ENCODE measurements at places on chromosomes 3 and 15. TPM values are rescaled to one million over a fixed set of nuclear protein-coding genes. Genes with fewer than 3 reads are reported as not detected.
A peak's percentile ranks its signal among the peaks of the same experiment; 100 is the strongest.

- H3K27ac ChIP-seq = no peak overlapping the region
- H3K27me3 ChIP-seq = no peaks in the 10 kb centered on the region
- H3K4me3 ChIP-seq = no peak overlapping the region
- no peak for DNase-seq
These were observed 481.1 kb downstream of the ZNF385D start for GRCh38 chr3:21269882-21270281.

- no peaks in the 10 kb centered on the region for H3K27me3 ChIP-seq
- H3K36me3 ChIP-seq = no peaks in the 10 kb centered on the region
- H3K4me1 ChIP-seq = no peaks in the 10 kb centered on the region
- no peak overlapping the region for H3K4me3 ChIP-seq
These were observed 296.8 kb downstream of the DOCK3 start for GRCh38 chr3:50971487-50971924.

- H3K4me1 ChIP-seq = no peaks in the 10 kb centered on the region
- H3K27ac ChIP-seq = no peak overlapping the region
- H3K4me3 ChIP-seq = no peak overlapping the region
- H3K36me3 ChIP-seq = no peaks in the 10 kb centered on the region
- H3K27me3 ChIP-seq = no peaks in the 10 kb centered on the region
These were observed 99.9 kb downstream of the SRGAP3 start for GRCh38 chr3:9149566-9149965.

- H3K27ac ChIP-seq = no peak overlapping the region
- no peak overlapping the region for H3K4me3 ChIP-seq
- DNase-seq = no peak
These were observed 83.5 kb downstream of the C3orf70 start for GRCh38 chr3:185069037-185070030.

DNA sequence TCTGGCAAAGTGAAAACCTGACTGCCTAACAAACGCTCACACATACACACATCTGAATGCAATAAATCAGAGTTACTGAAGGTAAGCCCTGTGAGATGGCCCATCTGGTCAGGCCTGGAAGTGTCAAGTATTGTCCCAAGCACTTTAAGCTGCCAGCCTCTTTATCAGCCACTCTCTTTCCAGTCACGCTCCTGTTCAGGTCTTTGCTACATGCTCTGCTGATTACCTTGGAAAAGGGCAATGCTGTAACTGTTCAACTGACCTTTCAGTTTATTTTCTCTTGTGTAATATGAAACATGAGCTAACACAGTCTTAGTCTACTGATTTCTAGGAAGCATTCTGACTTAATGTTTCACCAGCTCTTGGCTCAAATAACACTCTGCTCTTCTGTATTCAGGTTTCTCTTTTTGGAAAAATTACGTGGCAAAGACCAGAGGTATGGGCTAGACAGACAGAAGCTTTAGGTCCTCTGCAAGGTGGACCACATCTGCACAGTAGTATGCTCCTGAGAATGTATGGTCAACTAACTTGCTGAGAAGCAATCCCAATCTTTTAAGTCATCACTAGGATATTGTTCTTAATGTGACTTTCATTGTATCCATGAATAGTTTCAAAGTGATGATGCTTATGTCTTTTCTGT lies 44.5 kb downstream of the GBE1 start:
- H3K4me1 ChIP-seq = peaks cover 6% of the 10 kb centered on the region
- H3K36me3 ChIP-seq = no peaks in the 10 kb centered on the region
- H3K27me3 ChIP-seq = no peaks in the 10 kb centered on the region
- peak overlapping the region; percentile 38 for H3K27ac ChIP-seq
- DNase-seq = peak; percentile 60

- no peaks in the 10 kb centered on the region for H3K4me1 ChIP-seq
- no peak overlapping the region for H3K4me3 ChIP-seq
- no peak overlapping the region for H3K27ac ChIP-seq
- DNase-seq = no peak
These were observed 42.7 kb downstream of the CORO2B start for GRCh38 chr15:68621535-68621934.

GRCh38 chr3:172868582-172869200 lies 118.2 kb downstream of the ECT2 start:
- no peak overlapping the region for H3K27ac ChIP-seq
- H3K4me3 ChIP-seq = no peak overlapping the region
- no peaks in the 10 kb centered on the region for H3K4me1 ChIP-seq
- H3K36me3 ChIP-seq = no peaks in the 10 kb centered on the region
- DNase-seq = no peak

GRCh38 chr3:146280864-146281263 lies 30.0 kb upstream of the PLSCR4 start:
- H3K27ac ChIP-seq = no peak overlapping the region
- H3K36me3 ChIP-seq = no peaks in the 10 kb centered on the region
- no peak overlapping the region for H3K4me3 ChIP-seq
- no peak for DNase-seq
- peaks cover 4% of the 10 kb centered on the region for H3K4me1 ChIP-seq

GRCh38 chr15:87527416-87527815 lies 729.1 kb downstream of the NTRK3 start:
- no peaks in the 10 kb centered on the region for H3K36me3 ChIP-seq
- no peak for DNase-seq
- no peak overlapping the region for H3K27ac ChIP-seq
- no peaks in the 10 kb centered on the region for H3K27me3 ChIP-seq
- H3K4me1 ChIP-seq = no peaks in the 10 kb centered on the region
- H3K4me3 ChIP-seq = no peak overlapping the region

DNA sequence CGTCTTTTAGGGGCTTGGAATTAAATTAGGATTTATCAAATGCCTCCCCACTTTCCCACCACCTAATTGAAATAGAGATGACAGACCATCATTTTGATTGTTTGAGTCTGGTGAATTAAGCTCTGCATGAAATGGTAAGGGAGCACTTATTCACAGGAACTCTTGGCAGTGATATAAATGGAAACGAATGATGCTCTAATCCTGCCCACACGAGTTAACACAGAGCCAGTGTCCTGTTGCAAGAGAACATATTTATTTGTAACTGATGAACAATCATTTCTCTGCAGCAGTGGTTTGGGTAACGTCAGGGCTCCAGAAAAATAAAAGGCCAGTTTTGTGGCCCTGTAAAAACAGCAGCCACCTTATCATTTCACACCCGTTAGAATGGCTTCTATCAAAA lies 163.3 kb downstream of the FEZF2 start:
- H3K27me3 ChIP-seq = no peaks in the 10 kb centered on the region
- H3K4me1 ChIP-seq = no peaks in the 10 kb centered on the region
- no peak overlapping the region for H3K4me3 ChIP-seq
- no peak overlapping the region for H3K27ac ChIP-seq

GRCh38 chr15:79977431-79978054 lies 6.5 kb upstream of the BCL2A1 start:
- H3K27me3 ChIP-seq = no peaks in the 10 kb centered on the region
- no peak overlapping the region for H3K27ac ChIP-seq
- H3K4me1 ChIP-seq = no peaks in the 10 kb centered on the region
- no peak for DNase-seq

- no peaks in the 10 kb centered on the region for H3K36me3 ChIP-seq
- no peak overlapping the region for H3K4me3 ChIP-seq
- no peak overlapping the region for H3K27ac ChIP-seq
- no peaks in the 10 kb centered on the region for H3K27me3 ChIP-seq
These were observed 88.3 kb upstream of the ADAMTSL3 start for GRCh38 chr15:83565553-83566159.

DNA sequence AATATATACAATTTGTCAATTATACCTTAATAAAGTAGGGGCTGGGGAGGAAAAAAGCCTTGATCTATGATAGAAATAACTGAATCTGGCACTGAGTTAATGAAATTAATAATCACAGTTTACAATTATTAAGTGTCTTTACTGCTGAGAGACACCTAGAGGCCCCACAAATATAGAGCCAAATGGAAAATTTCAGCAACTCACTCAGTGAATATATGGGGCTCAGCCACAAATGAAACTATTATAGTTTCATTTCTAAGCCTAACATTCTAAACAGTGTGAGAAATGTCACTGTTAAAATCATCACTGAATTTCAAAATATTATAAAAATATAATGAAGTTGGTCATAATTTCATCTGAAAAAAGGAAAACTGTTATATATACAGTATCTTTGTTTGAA lies 40.3 kb downstream of the GNB4 start:
- no peaks in the 10 kb centered on the region for H3K4me1 ChIP-seq
- peaks cover 7% of the 10 kb centered on the region for H3K36me3 ChIP-seq
- no peak overlapping the region for H3K4me3 ChIP-seq
- H3K27me3 ChIP-seq = no peaks in the 10 kb centered on the region
- no peak for DNase-seq

DNA sequence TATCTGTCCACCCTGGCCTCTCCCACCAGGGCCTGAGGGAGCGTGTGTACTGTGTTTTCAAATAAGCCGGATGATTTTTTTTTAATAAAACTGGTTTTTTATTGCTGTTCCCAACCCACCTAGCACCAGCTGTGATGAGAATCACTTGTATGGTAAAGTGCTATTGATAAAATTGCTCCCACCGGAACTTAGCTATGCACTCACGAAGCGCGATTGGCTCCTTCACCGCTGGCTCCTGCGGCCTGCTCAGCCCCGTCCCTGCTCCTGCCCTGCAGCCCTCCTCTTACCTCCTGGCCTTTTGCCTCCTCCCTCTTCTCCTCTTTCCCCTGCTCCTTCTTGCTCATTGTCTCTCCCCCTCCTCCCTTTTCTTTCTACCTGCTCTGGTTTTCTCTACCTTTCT lies 183.7 kb downstream of the TLE3 start:
- no peak overlapping the region for H3K4me3 ChIP-seq
- DNase-seq = no peak
- no peaks in the 10 kb centered on the region for H3K36me3 ChIP-seq
- H3K27ac ChIP-seq = no peak overlapping the region

Gene PARP16
- 14.2 TPM for total RNA-seq

Gene POTEB2
- not detected for total RNA-seq

Gene DAPK2
- total RNA-seq = 55.4 TPM

Measured in thyroid gland (tissue), 4 donors.